Glutamatergic neuron (in vitro differentiated cells): ENCODE measurements at places on chromosomes 1 and 21. TPM values are rescaled to one million over a fixed set of nuclear protein-coding genes. Genes with fewer than 3 reads are reported as not detected.

The LMX1A gene
- total RNA-seq, result not detected

The FLG2 gene
- not detected for total RNA-seq

The TEDDM1 gene
- not detected for total RNA-seq

The KRTAP19-3 gene
- not detected for total RNA-seq

The DLGAP3 gene
- 44.8 TPM for total RNA-seq

The BMP8B gene
- 0.12 TPM for total RNA-seq

The SLAMF8 gene
- not detected for total RNA-seq

The NMNAT2 gene
- 76.4 TPM for total RNA-seq

The DCST2 gene
- total RNA-seq, result 0.64 TPM

The AADACL4 gene
- total RNA-seq, result not detected

- H3K36me3 ChIP-seq, result no peaks in the 10 kb centered on the region
- DNase-seq, result no peak
- no peak overlapping the region for H3K4me3 ChIP-seq
- no peaks in the 10 kb centered on the region for H3K4me1 ChIP-seq
- H3K27me3 ChIP-seq, result peaks cover 9% of the 10 kb centered on the region
Measured at GRCh38 chr21:38679534-38679933, 126.2 kb upstream of the ETS2 start.

GRCh38 chr1:169105087-169105433, 1.4 kb upstream of the ATP1B1 start:
- H3K4me1 ChIP-seq, result peaks cover 24% of the 10 kb centered on the region
- no peak for DNase-seq
- peaks cover 5% of the 10 kb centered on the region for H3K36me3 ChIP-seq
- H3K27me3 ChIP-seq, result peaks cover 17% of the 10 kb centered on the region
- peak overlapping the region; percentile 83 for H3K4me3 ChIP-seq
- peak overlapping the region; percentile 57 for H3K27ac ChIP-seq

- no peak overlapping the region for H3K4me3 ChIP-seq
- H3K4me1 ChIP-seq, result no peaks in the 10 kb centered on the region
- H3K27ac ChIP-seq, result no peak overlapping the region
- DNase-seq, result no peak
- no peaks in the 10 kb centered on the region for H3K36me3 ChIP-seq
Measured at GRCh38 chr1:117644696-117645311, 39.0 kb downstream of the TENT5C start.

DNA sequence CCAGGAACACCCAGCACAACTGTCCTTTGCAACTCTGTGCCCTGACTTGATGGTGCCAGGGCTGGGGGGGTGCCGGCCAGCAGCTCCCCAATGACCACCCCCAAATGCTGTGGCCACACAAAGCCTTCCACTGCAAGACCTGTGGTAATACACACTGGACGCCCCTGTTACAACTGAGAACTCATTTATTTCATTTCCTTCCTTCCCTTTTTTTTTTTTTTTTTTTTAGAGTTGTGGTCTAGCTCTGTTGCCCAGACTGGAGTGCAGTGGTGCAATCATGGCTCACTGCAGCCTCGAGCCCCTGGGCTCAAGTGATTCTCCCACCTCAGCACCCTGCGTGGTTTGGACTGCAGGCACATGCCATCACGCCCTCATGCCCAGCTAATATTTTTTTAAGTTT, 25.2 kb downstream of the TP73 start:
- H3K4me3 ChIP-seq, result no peak overlapping the region
- peaks cover 7% of the 10 kb centered on the region for H3K4me1 ChIP-seq
- H3K36me3 ChIP-seq, result no peaks in the 10 kb centered on the region
- no peak overlapping the region for H3K27ac ChIP-seq
- DNase-seq, result peak; percentile 5
- H3K27me3 ChIP-seq, result peaks cover 11% of the 10 kb centered on the region

DNA sequence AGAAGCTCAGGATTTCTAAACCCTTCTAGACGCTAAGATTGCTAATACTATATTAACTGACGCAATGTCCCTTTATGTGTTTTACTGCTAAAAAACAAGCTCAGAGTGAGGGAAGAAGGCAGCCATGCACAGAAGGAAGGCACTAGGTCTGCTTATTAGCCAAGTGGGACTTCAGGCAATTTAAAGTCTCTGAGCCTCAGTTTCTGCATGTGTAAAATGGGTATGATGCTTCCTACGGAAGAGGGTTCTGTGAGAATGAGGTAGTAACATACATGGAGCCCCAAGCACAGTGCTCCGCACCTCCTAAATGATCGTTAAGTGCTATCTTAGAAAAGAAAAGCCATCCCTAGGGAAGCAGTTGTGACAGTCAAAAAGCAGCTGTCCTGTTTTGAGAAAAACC, 16.9 kb downstream of the MIS18A start:
- no peak overlapping the region for H3K4me3 ChIP-seq
- no peaks in the 10 kb centered on the region for H3K36me3 ChIP-seq
- peaks cover 2% of the 10 kb centered on the region for H3K4me1 ChIP-seq

DNA sequence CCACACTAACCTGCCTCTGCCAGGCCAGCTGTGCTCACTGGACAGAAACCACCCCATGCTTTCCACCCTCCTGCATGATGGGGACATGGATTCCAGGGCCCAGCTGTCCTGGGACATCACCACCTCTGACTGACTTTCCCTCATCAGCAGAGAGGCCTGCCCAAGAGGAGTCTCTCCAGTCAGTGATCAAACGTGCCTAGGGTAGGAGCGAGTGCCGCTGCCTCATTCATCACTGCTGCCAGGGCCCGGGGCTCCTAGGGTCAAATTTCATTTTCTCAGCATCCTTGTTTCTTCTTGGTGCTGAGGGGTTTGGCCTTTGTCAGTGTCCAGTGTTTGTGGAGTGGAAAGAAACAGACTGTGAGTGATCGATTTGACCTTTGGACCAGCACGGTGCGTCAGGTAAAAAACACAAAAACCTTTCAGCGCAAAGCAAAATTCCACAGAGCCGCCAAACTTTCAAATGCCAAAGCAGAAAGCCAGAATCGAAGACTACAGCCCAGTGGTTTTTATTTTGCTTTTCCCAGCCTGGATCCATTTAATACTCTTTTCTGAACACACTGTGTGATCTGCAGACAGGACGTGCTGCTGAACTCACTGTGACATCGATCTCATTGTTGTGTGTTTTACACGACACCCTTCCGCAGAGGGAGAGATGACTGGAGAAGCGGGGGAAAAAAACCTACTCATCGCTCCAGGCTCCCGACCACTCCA, 43.2 kb downstream of the CAPN8 start:
- no peak overlapping the region for H3K27ac ChIP-seq
- no peak for DNase-seq
- no peaks in the 10 kb centered on the region for H3K36me3 ChIP-seq
- no peaks in the 10 kb centered on the region for H3K27me3 ChIP-seq
- no peak overlapping the region for H3K4me3 ChIP-seq

DNA sequence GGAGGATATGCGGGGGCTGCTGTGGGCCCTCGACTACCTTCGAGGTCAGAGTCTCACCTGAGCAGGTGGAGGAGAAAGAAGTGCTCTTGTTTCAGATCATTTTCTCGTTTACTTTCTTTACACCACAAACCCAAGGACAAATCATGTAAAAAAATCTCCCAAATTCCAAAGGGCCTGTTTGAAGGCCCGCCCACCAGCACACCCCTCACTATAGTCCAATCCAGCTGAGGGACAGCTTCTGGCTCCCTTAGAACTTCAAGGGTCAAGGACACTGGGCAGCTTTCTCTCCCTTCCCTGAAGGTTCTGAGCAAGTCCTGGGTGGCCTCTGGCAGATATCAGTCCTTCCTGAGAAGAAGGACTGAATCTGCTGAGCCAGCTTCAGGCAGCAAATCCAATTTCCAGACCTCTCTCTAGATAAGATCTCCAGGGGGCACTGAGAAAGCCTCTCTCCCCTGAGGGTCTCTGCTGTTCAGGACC, 5.5 kb downstream of the STK40 start:
- H3K36me3 ChIP-seq, result no peaks in the 10 kb centered on the region
- H3K27me3 ChIP-seq, result peaks cover 14% of the 10 kb centered on the region
- H3K27ac ChIP-seq, result no peak overlapping the region

GRCh38 chr1:178330153-178330552, 166.6 kb downstream of the CLEC20A start:
- no peaks in the 10 kb centered on the region for H3K36me3 ChIP-seq
- no peak overlapping the region for H3K4me3 ChIP-seq
- H3K27ac ChIP-seq, result no peak overlapping the region

- DNase-seq, result no peak
- H3K4me1 ChIP-seq, result no peaks in the 10 kb centered on the region
- H3K4me3 ChIP-seq, result no peak overlapping the region
- no peak overlapping the region for H3K27ac ChIP-seq
Measured at GRCh38 chr1:67148516-67149178, 13.9 kb upstream of the C1orf141 start.

GRCh38 chr1:47209725-47210325, 20.0 kb upstream of the PDZK1IP1 start:
- H3K4me1 ChIP-seq, result peaks cover 6% of the 10 kb centered on the region
- peaks cover 5% of the 10 kb centered on the region for H3K27me3 ChIP-seq
- DNase-seq, result no peak
- H3K27ac ChIP-seq, result no peak overlapping the region

GRCh38 chr1:209621286-209621685, 30.9 kb downstream of the LAMB3 start:
- H3K36me3 ChIP-seq, result no peaks in the 10 kb centered on the region
- H3K4me1 ChIP-seq, result peaks cover 13% of the 10 kb centered on the region
- H3K27ac ChIP-seq, result no peak overlapping the region
